CD4-positive, alpha-beta T cell treated with Interleukin-4 for 4 hours (primary cell): ENCODE measurements at places on chromosomes 7 and 10.

DNA sequence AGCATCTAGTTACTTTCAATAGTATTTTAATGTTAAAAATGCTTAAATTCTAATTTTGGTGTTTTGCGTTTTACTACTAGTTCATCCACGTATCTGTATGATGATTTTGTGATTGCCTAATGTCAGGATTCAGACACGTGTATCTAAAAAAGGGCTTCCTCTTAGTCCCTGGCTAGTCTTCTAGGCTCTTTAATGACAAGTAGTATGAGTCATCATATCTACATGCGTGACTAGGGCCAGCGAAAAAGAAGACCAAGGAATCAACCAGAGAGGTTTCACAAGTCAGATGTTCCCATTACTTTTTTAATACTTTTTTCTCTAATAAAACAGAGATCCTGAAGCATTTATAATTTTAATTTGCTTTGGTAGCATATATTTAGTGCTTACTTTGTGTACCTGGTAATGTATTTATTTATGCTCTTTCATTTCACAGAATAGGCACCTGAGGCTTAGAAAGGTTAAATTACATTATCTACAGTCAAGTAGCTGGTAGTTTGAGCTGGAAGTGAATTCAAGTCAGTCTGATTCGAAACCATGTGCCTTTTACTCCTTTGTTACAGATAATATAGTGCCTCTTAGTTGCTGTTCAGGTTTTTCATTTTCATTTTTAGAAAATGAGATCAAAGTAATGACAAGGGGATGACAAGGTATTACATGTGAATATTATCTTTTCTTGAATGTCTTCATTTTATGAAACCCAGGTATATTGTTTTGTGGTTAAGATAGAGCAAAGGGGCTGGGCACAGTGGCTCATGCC lies 140.3 kb downstream of the FOXP2 start:
- DNase-seq: no peak

- DNase-seq: peak; percentile 33
Observed at GRCh38 chr10:28217848-28218247, 85.0 kb downstream of the MPP7 start.

GRCh38 chr7:95303013-95303905 lies 21.1 kb downstream of the PON1 start:
- DNase-seq: no peak

DNA sequence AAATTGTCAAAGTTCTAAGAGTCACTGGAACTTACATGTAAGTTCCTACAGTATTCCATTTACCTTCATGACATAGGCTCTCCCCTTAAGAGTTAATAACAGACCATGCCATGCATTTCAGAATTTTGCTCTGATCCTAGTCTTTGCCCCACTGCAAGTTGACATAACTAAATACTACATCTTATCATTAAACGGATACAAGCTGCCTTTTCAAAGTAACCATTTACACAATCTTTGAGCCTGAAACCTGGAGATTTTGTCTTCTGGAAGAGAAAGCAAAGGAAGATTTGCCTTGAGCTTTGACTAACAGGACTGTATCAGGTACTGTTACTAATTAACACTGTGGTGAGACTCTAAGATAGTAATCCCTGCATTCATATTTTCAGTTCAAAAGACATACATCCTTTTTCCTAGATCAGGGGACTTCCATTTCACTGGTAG lies 9.3 kb upstream of the AKR1D1 start:
- DNase-seq: no peak

DNA sequence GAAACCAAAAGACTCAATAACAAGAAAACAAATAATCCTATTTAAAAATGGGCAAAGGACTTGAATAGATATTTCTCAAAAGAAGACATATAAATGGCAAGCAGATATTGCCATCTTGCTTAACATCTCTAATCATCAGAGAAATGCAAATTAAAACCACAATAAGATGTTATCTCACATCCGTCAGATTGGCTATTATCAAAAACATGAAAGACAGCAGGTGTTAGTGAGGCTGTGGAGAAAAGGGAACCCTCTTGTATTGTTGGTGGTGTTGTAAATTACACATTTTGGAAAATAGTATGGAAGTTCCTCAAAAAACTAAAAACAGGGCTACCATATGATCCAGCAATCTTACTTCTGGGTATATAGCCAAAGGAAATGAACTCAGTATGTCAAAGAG lies 25.7 kb downstream of the OPALIN start:
- DNase-seq: no peak

GRCh38 chr7:84612981-84613681 lies 418.5 kb upstream of the SEMA3A start:
- DNase-seq: no peak

GRCh38 chr10:121741248-121741792 lies 143.1 kb upstream of the FGFR2 start:
- DNase-seq: no peak

DNA sequence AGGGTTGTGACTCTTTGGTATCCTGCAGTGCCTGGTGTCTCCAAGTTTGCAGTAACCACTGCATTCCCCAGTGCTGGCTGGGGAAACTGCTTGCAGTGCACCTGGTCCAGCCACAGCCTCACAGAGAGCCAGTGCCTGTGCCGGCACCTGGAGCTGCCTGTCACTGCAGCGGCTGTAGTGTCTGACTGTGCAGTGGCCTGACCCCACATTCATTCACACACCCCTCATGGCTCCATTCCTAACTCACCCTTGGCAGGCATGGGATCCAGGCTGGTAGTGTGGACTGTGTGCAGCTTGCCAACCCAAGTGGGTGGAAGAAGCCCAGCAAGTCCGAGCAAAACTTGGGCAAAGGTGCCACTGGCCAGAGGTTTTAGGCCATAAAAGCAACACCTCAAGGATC lies 3.7 kb upstream of the CYP3A43 start:
- DNase-seq: no peak

- no peak for DNase-seq
Observed at GRCh38 chr10:79468841-79469585, 23.6 kb upstream of the ZCCHC24 start.

DNA sequence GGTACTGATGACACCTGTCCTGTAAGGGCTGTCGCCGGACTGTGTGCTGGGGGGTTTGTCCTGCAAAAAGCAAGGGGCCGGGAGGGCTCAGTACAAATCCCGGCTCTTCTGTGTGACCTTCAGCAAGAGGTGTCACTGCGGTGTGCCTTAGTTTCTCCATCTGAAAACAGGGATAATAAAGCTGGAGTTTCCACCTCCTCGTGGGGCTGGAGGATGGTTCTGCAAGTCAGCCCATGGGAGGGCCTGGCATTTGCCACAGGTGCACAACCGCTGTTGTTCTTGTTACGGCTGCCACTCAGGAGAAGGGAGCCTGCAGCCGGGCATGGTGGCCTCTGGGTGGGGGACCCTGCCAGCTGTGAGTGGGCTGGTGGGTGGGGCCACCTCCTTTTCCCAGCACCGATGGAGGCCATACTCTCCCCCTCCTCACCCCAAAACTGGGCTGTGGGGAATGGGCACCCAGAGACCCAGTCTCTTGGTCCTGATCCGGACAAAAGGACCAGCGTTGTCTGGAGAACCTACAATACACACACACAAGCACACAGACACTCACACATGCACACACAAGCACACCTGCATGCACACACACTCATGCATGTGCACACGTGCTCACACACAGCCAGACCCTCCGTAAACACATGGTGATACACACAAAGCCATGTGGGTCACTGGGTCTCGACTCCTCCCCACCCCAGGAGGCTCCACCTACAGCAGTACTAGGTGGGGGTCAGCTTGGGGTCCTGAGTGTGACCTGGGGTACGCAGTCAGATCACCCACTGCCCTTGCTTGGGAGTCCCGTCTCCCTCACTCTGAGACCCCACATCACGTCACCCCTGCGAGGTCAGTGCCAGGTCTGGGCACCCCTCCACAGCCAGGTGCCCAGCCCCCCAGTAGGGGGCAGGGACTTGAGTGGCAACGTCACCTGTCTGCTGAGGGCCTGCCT lies 34.1 kb downstream of the ELFN1 start:
- no peak for DNase-seq

DNA sequence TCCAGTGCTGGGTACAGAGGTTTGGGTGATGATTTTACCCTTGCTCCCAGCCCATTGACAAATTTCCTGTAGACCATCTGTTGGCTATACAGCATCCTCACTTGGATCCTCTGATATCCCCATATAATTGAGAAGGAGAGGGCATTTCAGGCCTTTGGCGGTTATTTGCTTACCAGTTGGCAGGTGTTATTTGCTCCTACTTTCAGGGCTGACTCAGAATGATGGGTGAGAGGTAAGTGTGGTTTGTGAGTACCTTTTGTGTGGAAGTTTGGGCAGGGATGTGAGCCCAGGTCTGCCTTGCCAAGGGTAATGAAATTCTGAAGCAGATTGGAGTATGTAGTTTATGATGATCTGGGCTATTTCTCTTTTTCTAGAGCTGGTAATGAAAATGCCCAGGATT lies 93.6 kb downstream of the LRMDA start:
- no peak for DNase-seq

DNA sequence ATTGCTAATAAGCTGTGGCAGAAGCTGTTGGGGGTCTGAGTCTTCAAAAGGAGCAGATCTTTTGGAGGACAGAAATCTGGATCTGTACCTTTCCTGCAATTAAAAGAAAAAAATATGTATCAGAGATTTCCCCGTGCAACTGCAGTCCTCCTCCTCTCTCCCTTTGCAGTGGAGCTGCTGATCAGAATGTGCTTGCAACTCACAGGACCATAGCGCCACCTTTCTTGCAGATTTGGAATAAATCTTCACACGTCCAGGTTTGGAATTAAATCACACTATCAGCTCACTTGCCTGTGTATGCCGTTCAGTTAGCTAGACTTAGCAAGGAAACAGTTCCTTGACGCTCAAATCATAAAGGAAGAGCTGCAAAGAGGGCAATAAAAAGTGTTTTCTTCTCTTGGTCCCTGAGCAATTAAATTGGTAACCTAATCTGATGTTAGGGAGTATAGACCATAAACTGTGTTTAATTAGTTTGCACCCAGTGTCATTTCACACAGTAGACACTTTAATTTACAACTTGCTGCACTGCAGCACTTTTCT lies 77.4 kb downstream of the PON1 start:
- DNase-seq: peak; percentile 10

- DNase-seq: no peak
Observed at GRCh38 chr10:10493833-10494232, 523.8 kb upstream of the CELF2 start.

DNA sequence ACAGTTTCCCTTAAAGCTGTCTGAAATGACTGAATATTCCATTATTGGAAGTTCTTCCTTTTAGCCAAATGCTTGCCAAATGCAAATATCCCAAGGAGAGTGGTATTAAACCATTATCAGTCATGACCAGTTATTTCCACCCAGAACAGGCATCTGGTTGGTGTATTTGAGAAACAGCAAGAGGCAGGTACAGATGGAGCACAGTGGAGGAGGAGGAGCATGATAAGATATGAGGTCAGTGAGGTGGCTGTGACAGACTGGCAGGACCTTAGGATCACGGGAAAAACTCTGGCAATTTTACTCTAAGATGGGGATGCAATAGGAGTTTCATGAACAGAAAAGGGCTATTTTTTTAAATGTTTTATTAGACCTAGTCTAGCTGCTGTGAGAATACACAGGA lies 6.4 kb downstream of the HEPACAM2 start:
- DNase-seq: no peak

GRCh38 chr10:89426230-89426868 lies 12.0 kb downstream of the IFIT5 start:
- DNase-seq: peak; percentile 46

GRCh38 chr10:17227367-17228090 lies 512 bp upstream of the VIM start:
- DNase-seq: peak; percentile 74

DNA sequence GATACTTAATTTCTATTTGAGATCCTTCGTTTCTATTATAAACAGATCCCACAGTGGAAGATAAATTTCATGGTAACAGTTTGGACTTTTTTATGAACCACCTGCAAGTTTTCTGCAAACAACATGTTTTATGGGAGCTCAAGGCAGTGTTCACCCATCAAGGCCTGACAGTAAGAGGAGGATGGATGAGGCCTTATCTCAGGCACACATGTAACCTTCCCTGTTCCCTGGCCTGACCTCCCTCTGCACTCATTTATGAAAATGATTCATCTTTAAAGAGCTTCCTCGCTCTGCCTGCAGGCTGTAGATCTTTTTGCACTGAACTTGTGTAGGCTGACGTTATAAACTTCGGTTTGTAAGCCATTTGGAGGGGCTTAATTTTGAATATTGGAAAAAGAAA lies 500.1 kb downstream of the GATA3 start:
- DNase-seq: no peak

- no peak for DNase-seq
Observed at GRCh38 chr10:116766837-116767634, 24.7 kb upstream of the HSPA12A start.

GRCh38 chr7:151501676-151502075 lies 18.0 kb downstream of the RHEB start:
- no peak for DNase-seq

- DNase-seq: no peak
Observed at GRCh38 chr7:93945756-93946535, 24.4 kb downstream of the GNG11 start.

DNA sequence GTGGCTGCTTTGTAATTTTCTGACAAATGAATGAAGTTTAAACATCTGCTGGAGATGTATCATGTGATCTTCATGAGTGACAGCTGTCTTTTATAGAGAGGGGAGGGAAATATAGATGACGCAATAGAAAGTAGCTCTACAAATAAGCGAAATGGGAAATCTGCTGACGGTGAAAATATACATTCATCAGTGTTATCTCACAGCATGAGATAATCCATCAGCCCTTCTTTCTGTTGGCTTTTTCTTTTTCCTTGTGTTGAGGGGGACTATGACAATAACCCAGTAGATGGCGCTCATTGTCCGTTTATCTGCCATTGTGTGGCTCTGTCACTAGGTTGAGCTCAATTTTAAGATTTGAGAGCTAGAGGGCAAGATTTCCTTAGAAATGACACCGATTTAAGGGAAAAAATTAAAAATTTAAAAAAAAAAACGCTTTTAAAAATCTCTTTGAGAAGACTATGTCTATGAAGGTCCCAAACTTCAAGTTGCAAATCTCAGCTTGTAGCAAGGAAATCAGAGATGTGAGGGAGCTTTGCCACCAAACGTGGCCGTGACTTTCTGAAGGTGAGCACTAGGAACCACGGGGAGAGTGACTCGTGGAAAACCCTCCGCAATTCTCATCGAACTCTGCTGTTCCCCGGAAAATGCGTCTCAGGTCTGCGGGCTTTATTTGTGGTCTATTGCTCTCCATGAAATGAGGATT lies 114.6 kb upstream of the SFMBT2 start:
- peak; percentile 63 for DNase-seq

DNA sequence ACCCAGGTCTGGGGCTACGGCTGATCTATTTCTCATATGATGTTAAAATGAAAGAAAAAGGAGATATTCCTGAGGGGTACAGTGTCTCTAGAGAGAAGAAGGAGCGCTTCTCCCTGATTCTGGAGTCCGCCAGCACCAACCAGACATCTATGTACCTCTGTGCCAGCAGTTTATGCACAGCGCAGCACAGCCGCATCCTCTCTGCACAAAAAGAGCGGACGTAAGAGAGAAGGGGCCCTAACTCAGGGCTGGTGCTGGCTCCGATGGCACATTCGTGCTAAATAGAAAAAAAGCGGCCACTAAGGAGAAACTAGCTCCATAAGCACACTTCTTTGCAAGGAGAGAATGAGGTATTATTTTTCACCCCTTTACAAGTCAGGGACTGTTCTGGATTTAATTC lies 28.3 kb upstream of the PRSS1 start:
- DNase-seq: no peak
